ENCODE measurements at places on chromosomes 2 and 18. TPM values are rescaled to one million over a fixed set of nuclear protein-coding genes. Genes with fewer than 3 reads are reported as not detected.
A peak's percentile ranks its signal among the peaks of the same experiment; 100 is the strongest.

DNA sequence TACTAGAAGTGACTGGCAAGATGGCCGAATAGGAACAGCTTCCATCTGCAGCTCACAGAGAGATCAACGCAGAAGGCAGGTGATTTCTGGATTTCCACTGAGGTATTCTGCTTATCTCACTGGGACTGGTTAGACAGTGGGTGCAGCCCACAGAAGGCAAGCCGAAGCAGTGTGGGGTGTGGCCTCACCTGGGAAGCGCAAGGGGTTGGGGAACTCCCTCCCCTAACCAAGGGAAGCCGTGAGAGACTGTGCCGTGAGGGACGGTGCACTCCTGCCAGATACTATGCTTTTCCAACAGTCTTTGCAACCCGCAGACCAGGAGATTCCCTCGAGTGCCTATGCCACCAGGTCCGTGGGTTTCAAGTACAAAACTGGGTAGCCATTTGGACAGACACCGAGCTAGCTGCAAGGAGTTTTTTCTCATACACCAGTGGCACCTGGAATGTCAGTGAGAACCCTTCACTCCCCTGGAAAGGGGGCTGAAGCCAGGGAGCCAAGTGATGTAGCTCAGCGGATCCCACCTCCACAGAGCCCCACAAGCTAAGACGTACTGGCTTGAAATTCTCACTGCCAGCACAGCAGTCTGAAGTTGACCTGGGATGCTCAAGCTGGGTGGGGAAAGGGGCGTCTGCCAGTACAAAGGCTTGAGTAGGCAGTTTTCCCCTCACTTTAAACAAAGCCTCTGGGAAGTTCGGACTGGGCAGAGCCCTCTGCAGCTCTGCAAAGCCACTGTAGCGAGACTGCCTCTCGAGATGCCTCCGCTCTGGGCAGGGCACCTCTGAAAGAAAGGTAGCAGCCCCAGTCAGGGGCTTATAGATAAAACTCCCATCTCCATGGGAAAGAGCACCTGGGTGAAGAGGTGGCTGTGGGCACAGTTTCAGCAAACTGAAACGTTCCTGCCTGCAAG, 40.1 kb downstream of the PLEK start:
- H3K27ac ChIP-seq = no peak overlapping the region
- DNase-seq = no peak
- no peaks in the 10 kb centered on the region for H3K36me3 ChIP-seq

GRCh38 chr2:175312137-175312536, 130.6 kb upstream of the ATP5MC3 start:
- H3K27ac ChIP-seq = no peak overlapping the region
- DNase-seq = no peak
- H3K27me3 ChIP-seq = no peaks in the 10 kb centered on the region
- no peaks in the 10 kb centered on the region for H3K36me3 ChIP-seq
- no peak overlapping the region for H3K4me3 ChIP-seq

GRCh38 chr2:30769891-30770462, 37.3 kb downstream of the CAPN13 start:
- DNase-seq = peak; percentile 4
- no peak overlapping the region for H3K4me3 ChIP-seq
- no peaks in the 10 kb centered on the region for H3K36me3 ChIP-seq
- no peaks in the 10 kb centered on the region for H3K4me1 ChIP-seq
- H3K27me3 ChIP-seq = no peaks in the 10 kb centered on the region
- H3K27ac ChIP-seq = no peak overlapping the region

DNA sequence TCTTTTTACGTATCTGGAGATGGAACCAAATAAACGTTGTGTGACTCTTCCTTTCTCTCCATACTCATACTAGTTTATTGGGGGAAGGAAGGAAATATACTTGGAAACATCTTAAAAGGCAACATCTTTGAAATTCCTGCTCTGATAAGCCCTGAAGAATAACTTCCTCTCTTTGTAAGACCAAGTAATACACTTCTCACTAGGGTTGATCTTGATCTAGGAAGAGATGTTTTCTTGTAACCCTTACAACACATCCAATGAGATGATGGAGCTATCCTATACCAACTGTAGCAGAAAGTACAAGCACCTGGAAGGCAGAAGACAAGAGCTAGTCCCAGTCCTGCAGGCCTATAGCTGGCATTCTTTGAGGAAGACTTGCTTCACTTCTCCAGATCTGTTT, 2.0 kb downstream of the ANKRD44 start:
- no peaks in the 10 kb centered on the region for H3K27me3 ChIP-seq
- DNase-seq = no peak
- H3K27ac ChIP-seq = peak overlapping the region; percentile 51
- no peaks in the 10 kb centered on the region for H3K36me3 ChIP-seq

GRCh38 chr18:37705016-37705415, 139.4 kb upstream of the CELF4 start:
- no peaks in the 10 kb centered on the region for H3K27me3 ChIP-seq
- H3K36me3 ChIP-seq = no peaks in the 10 kb centered on the region
- no peak for DNase-seq
- H3K4me1 ChIP-seq = no peaks in the 10 kb centered on the region
- H3K4me3 ChIP-seq = no peak overlapping the region

DNA sequence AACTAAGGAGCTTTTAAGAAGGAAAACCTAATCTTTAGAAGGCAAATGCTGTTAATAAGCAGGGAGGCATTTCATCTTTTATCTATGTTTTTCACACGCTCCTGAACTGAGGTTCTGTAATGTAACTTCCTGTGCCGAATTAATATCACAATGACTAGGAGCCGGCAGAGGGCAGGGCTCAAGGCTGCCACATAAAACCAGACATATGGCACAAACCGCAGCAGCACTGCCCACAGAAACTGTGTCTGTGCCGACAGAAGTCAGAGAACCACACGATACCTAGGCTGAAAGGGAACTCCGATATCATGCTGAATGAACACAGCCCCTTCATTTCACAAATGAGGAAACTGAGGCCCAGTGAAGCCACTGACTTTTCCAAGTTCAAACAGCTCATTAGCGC, 112.1 kb downstream of the EIPR1 start:
- no peak overlapping the region for H3K27ac ChIP-seq
- H3K4me3 ChIP-seq = no peak overlapping the region
- no peaks in the 10 kb centered on the region for H3K36me3 ChIP-seq
- no peaks in the 10 kb centered on the region for H3K4me1 ChIP-seq

DNA sequence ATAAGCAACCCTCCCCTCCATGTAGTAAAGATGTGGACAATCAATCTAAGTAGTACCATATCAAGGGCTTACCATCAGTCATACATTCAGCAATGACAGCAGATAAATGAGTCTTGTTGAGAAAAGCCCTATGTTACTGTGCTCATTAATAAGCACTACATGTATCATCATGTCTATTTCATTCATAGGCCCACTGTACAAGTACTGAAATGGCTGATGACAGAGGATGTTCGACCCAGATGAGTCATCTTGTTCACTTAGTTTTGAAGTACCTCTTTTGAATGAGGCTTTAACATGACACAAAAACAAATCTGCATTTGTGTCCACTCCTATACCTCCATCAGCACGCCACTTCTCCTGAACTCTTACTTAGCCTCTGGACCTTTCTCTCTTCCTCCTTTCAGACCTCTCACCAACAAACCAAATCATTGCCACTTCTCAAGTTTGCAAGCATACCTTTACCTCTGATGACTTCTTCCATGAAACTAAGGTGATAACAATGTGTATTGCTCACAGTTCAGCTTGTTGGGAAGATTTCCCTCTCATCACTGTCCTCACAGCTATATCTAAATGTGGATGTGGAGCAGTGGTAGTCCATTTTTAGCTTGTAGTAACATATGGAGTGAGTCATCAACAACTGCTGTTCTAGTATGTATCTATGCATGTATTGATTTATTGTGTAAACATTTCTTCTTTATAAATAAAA, 921.0 kb upstream of the SLC39A10 start:
- no peak for DNase-seq
- H3K27ac ChIP-seq = no peak overlapping the region
- no peak overlapping the region for H3K4me3 ChIP-seq

DNA sequence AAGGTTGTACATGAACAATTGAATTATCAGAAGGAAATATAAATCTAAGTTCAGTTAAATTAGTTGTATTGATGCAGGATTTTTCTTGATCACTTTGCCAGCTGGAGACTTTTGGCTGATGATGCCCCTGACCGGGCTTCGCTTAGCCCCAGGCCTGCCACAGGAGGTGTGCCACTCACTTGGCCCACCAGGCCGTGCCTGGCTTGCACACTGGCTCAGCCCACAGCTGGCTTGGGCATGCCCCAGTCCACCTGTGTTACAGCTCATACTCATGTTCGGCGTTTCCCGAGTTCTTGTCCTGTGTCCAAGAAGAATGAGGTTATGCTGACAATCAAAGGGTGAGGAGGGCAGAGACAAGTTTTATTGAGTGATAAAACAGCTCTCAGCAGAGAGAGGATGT, 773.9 kb upstream of the FANCL start:
- no peaks in the 10 kb centered on the region for H3K36me3 ChIP-seq
- no peak for DNase-seq
- no peak overlapping the region for H3K4me3 ChIP-seq
- H3K27me3 ChIP-seq = no peaks in the 10 kb centered on the region
- no peak overlapping the region for H3K27ac ChIP-seq
- no peaks in the 10 kb centered on the region for H3K4me1 ChIP-seq

- H3K27ac ChIP-seq = no peak overlapping the region
- H3K27me3 ChIP-seq = no peaks in the 10 kb centered on the region
- no peaks in the 10 kb centered on the region for H3K36me3 ChIP-seq
- no peaks in the 10 kb centered on the region for H3K4me1 ChIP-seq
Observed at GRCh38 chr2:169294001-169294675, 68.2 kb downstream of the LRP2 start.

DNA sequence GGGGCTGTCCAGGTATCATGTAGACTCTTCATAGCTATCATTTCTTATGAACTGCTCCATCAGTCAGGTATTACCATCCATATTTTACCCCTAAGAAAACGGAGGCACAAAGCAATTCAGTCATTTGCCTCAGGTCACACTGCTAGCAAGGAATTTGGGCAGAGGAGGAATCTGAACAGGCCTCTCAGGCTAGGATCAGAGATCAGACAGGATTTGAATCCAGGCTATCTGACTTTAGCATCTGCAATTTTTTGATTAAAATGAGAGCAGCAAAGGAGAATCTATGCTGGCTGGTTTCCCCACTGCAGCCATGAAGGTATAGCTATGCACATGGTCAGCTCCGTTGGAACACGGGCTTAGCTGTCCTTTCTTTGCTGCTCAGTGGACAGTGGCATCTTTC, 60.1 kb downstream of the TACR1 start:
- no peak overlapping the region for H3K4me3 ChIP-seq
- H3K27ac ChIP-seq = no peak overlapping the region
- no peaks in the 10 kb centered on the region for H3K36me3 ChIP-seq
- H3K27me3 ChIP-seq = no peaks in the 10 kb centered on the region
- H3K4me1 ChIP-seq = no peaks in the 10 kb centered on the region

- H3K27me3 ChIP-seq = no peaks in the 10 kb centered on the region
- H3K4me3 ChIP-seq = no peak overlapping the region
Observed at GRCh38 chr2:7437716-7438632, 520.8 kb downstream of the RNF144A start.

- H3K27ac ChIP-seq = peak overlapping the region; percentile 53
- no peak overlapping the region for H3K4me3 ChIP-seq
- DNase-seq = peak; percentile 41
- no peaks in the 10 kb centered on the region for H3K27me3 ChIP-seq
- H3K4me1 ChIP-seq = no peaks in the 10 kb centered on the region
- no peaks in the 10 kb centered on the region for H3K36me3 ChIP-seq
Observed at GRCh38 chr2:64837925-64838641, 151.1 kb upstream of the SLC1A4 start.

- H3K4me3 ChIP-seq = no peak overlapping the region
- no peak overlapping the region for H3K27ac ChIP-seq
- H3K27me3 ChIP-seq = no peaks in the 10 kb centered on the region
- H3K36me3 ChIP-seq = no peaks in the 10 kb centered on the region
- H3K4me1 ChIP-seq = no peaks in the 10 kb centered on the region
Observed at GRCh38 chr18:54052732-54053429, 171.6 kb downstream of the MBD2 start.

- H3K36me3 ChIP-seq = no peaks in the 10 kb centered on the region
- H3K27me3 ChIP-seq = no peaks in the 10 kb centered on the region
- peak; percentile 10 for DNase-seq
- no peaks in the 10 kb centered on the region for H3K4me1 ChIP-seq
- H3K4me3 ChIP-seq = no peak overlapping the region
Observed at GRCh38 chr2:240244543-240244942, 104.1 kb upstream of the OTOS start.

DNA sequence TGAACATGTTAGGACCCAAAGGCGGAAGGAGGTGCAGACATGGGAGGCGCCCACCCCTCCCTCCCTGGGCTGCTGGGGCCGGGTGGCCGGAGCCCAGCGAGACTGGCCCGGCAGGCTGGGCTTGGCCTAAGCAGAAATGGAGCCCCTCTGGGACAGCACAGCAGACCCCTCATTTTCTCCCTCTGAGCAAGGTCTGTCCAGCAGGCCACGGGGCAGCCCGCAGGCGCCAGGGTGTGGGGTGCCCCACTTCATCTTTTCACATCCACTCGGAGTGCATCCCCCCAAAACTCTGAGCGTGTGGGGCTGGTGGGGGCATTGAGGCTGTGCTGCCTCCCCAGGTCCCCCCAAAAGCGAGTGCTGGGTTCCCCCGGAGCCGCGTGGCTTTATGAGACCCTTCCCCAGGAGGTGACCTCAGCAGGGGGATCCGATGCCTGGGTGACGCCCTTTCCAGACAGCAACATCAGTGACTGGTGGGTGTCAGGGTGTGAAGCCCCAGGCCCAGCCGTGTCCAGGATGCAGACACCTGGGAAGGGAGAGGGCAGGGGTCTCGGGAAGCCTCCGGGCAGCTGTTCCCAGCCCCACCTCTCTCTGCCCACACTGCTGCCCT, 36.7 kb upstream of the GPC1 start:
- no peak overlapping the region for H3K27ac ChIP-seq
- H3K4me1 ChIP-seq = no peaks in the 10 kb centered on the region
- no peak overlapping the region for H3K4me3 ChIP-seq
- peak; percentile 12 for DNase-seq

DNA sequence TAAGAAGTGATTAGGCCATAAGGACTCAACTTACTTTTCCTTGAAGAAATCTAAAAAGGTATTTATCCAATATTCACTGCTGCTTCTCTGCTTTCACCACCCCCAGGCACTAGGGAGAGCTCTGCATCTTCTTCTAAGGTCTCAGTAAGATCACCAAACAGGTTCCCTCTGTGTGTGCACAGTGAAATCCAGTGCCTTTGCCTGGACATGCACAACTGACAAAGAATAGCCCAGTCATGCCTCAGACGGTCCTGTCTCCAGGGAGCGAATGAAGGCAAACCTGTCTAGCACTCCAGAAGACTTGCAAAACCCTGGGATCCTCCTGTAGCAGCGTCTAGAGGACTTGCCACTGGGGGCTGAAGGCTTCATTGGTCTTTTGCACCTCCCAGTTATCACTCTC, 344.5 kb upstream of the LRATD1 start:
- H3K27me3 ChIP-seq = no peaks in the 10 kb centered on the region
- no peaks in the 10 kb centered on the region for H3K4me1 ChIP-seq
- no peak overlapping the region for H3K27ac ChIP-seq
- H3K36me3 ChIP-seq = no peaks in the 10 kb centered on the region

GRCh38 chr2:95300450-95300849, 3.3 kb downstream of the KCNIP3 start:
- DNase-seq = peak; percentile 55
- no peaks in the 10 kb centered on the region for H3K36me3 ChIP-seq
- H3K4me3 ChIP-seq = no peak overlapping the region
- no peak overlapping the region for H3K27ac ChIP-seq

Gene DOK6
- total RNA-seq = 0.59 TPM

Gene TRABD2A
- 158 TPM for total RNA-seq

Gene RAMP1
- total RNA-seq = 27.2 TPM

Gene RELCH
- 56.9 TPM for total RNA-seq

Gene CNDP2
- 206 TPM for total RNA-seq

Gene ATP6V1C2
- total RNA-seq = 1.7 TPM

Gene CXCR2
- total RNA-seq = 0.35 TPM

Gene GKN1
- total RNA-seq = not detected
